GM12878 (cell line): ENCODE measurements at places on chromosomes 2 and 18. TPM values are rescaled to one million over a fixed set of nuclear protein-coding genes. Genes with fewer than 3 reads are reported as not detected.

The AAK1 gene
- polyA plus RNA-seq: 35.2 and 41.4 TPM in 2 replicates

The GPBAR1 gene
- not detected in 2 replicates for polyA plus RNA-seq

The C2orf15 gene
- polyA plus RNA-seq: 2.3 and 2.8 TPM in 2 replicates

The FAM124B gene
- not detected in 2 replicates for polyA plus RNA-seq

The ACVR1 gene
- polyA plus RNA-seq: 0.12 and 0.15 TPM in 2 replicates

The CFAP65 gene
- polyA plus RNA-seq: not detected in 2 replicates

The HOXD9 gene
- not detected in 2 replicates for polyA plus RNA-seq

The ZC3H6 gene
- polyA plus RNA-seq: 0.70 and 1.1 TPM in 2 replicates

The SLC5A7 gene
- not detected in 2 replicates for polyA plus RNA-seq

The DPP4 gene
- 9.0 and 9.9 TPM in 2 replicates for polyA plus RNA-seq

The AKAIN1 gene
- polyA plus RNA-seq: not detected in 2 replicates

The TMEM87B gene
- 15.9 and 16.0 TPM in 2 replicates for polyA plus RNA-seq

The CD8A gene
- polyA plus RNA-seq: not detected in 2 replicates

The SLC38A11 gene
- polyA plus RNA-seq: not detected in 2 replicates

The ANKRD36 gene
- polyA plus RNA-seq: 9.5 and 15.3 TPM in 2 replicates

The EPHA4 gene
- 0.51 and 0.74 TPM in 2 replicates for polyA plus RNA-seq

The WDPCP gene
- 4.0 and 5.8 TPM in 2 replicates for polyA plus RNA-seq

The ABCG5 gene
- polyA plus RNA-seq: not detected in 2 replicates

The LONRF2 gene
- polyA plus RNA-seq: not detected in 2 replicates

The INO80B gene
- 5.0 and 6.0 TPM in 2 replicates for polyA plus RNA-seq

The GAD1 gene
- 0.32 and 1.1 TPM in 2 replicates for polyA plus RNA-seq

The POTEI gene
- polyA plus RNA-seq: 0.05 TPM in 1 of 2 replicates, not detected in the other

The WNT10A gene
- 5.3 and 7.2 TPM in 2 replicates for polyA plus RNA-seq

The AQP12B gene
- polyA plus RNA-seq: not detected in 2 replicates

The INHBB gene
- polyA plus RNA-seq: not detected in 2 replicates

The RBKS gene
- polyA plus RNA-seq: 1.00 and 1.8 TPM in 2 replicates

The CYBRD1 gene
- 39.9 and 41.9 TPM in 2 replicates for polyA plus RNA-seq

The TTC21B gene
- polyA plus RNA-seq: 8.8 and 9.4 TPM in 2 replicates

The DSG2 gene
- 21.5 and 27.4 TPM in 2 replicates for polyA plus RNA-seq

The PLGLB1 gene
- polyA plus RNA-seq: 0.88 and 1.1 TPM in 2 replicates

The AQP12A gene
- not detected in 2 replicates for polyA plus RNA-seq

The LIMS2 gene
- polyA plus RNA-seq: 0.19 and 0.22 TPM in 2 replicates

The OSR1 gene
- polyA plus RNA-seq: not detected in 2 replicates

The FHL2 gene
- 7.6 and 7.7 TPM in 2 replicates for polyA plus RNA-seq

The EFR3B gene
- polyA plus RNA-seq: 1.0 and 1.7 TPM in 2 replicates

The ANKRD30BL gene
- polyA plus RNA-seq: 0.20 and 0.22 TPM in 2 replicates
